ENCODE measurements at places on chromosomes 16 and 17.

DNA sequence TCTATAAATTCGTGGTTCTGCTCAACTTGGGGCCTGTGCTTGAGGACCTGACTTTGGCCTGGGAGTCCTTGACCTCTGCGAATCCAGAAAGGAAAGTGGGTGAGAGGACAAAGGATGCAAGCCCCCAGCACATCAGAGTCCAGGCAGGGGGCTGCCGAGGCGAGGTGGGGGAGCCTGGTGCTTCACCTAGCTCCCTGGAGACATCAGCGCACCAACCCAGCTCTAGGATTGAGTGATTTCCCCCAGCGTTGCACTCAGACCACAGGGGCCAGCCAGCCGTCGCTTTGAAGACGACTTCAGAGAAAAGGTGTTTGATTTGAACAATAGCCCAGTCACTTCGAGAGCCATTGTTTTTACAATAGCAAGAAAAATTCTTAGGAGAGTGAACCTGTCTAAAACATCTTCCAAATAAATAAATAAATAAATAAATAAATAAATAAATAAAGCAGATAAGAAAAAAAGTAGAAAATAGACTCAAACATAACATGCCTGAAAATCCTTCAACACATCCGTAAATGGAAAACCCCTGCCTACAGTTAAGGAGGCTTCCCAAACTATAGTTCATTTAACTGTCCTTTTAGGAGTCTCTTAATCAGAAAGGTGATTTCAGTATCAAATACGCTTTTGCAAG lies 180.9 kb downstream of the RBFOX3 start:
- DNase-seq: no peak

- DNase-seq: peak; percentile 51
These were observed 37.5 kb downstream of the ERCC4 start for GRCh38 chr16:13957197-13958078.

DNA sequence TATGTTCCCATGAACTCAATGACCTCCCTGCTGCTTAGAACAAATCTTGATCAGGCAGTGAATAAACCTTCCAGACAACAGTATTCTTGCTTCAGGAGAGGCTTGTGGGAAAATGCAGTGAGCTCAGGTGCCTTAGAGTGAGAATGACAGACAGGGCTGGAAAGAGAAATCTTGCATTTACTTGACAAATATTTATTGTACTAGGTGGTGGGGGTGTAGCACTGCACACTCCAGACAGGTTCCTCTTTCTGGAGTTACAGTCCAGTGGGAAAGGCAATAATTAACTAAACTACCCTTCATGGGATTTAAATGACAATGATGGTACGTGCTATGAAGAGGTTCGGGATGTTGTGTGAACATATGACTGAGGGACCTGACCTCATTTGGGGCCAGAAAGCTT lies 182.9 kb downstream of the SHISA9 start:
- DNase-seq: no peak

DNA sequence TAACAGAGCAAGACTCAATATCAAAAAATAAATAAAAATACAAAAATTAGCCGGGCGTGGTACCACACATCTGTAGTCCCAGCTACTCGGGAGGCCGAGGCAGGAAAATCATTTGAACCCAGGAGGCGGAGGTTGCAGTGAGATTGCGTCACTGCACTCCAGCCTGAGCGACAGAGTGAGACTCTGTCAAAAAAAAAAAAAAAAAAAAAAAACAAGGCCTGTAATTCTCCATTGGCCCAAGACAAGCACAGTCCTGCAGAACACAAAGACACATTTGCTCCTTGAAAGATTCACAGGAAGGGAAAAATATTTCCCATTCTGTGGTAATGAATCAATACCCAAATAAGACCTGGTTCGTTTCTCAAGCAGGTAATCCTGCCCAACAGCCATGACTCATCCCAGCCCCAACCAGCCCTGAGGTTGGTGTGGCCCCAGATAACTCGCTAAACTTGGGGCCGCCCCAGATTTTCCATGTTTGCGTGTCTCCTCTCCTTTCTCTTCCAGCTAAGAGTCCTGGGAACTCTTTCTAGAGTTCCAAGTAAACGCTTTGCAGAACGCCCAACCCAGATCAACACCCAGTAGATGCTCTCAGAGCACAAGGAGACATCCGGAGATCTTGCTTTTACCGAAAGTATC lies 40.3 kb upstream of the SNN start:
- no peak for DNase-seq

GRCh38 chr17:30832438-30833124 lies 815 bp downstream of the ATAD5 start:
- no peak for DNase-seq

DNA sequence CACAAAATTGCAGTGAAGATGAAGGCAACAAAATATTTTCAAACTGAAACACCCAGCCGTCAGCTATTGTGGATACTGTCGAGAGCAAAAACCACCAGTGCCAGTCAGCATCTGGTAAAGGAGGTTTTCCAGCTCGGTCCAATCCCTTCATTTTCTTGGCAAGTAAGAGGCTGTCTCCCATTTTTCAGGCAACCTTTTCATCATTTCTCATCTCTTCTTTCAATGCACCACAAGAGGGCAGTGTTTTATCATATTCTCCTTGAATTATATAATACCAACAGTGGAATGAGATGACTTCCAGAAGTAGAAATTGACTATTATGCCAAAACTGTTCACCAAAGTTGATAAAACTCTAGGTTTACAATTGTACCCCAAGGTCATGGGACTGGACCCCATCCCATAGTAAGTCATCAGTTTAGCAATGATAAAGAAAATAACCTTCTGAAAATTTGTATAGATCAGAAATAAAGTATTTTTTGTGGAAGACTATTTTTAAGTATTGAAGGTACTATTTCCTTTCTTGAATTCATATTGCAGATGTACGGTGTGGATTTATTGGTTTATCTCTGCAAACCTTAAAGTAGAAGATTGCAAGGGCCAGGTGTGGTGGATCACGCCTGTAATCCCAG lies 16.8 kb downstream of the NQO1 start:
- DNase-seq: no peak

DNA sequence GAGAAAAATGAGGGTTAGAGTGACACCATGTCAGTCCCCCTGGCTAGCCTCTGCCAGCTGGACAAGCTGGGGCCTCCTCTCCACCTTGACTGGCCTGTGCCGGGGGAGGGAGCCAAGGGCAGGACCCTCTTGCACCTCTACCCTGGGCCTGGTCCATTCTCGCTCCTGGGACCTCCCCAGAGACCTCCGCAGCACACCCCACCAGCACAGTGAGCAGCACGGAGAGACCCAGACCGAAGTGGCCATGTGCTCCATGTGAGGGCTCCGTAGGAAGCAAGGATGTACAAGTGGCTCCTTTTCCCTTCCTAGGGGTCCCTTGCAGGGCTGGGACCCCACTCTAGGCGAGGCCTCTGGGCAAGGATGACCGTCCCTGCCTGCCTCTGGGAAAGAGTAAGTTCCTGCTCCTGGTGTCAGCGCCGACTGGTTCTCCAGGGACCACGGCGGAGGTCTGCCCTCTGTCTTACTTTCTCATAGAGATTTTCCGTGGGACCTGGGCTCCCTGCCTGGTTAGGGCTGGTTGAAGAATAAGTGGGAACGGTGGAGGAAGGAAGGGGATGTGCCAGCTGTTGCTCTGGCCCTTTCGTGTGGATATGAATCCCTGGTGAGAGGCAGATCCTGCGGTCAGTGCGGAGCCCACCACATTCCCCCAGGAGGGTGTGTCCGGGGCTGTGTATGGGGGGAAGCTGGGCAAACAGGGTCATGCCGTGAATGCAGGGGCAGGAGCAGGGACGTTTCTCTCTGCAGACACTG lies 124.2 kb downstream of the METRNL start:
- DNase-seq: peak; percentile 15

DNA sequence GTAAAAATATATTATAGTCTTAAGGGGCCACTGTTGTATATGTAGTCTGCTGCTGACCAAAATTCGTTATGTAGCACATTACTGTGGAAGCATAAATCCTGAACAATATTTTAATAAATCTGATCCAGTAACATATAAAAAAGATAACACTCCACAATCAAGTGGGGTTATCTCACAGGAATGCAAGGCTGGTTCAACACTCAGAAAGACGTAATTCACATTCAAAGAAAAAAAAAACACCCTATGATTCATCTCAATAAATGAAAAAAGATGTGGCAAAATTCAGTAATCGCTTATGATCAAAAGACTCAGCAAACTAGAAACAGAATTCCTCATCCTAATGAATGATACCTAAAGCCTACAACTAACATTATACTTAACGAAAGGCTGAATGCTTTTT lies 47.8 kb downstream of the CREBBP start:
- no peak for DNase-seq

- DNase-seq: peak; percentile 65
These were observed at the start of gene PLD6 for GRCh38 chr17:17206124-17206912. Gene PLD6, minus strand, starts transcription at chr17:17206333. Its CDS starts 47 bp downstream, at chr17:17206286.

- no peak for DNase-seq
These were observed 81.9 kb downstream of the TUBD1 start for GRCh38 chr17:59810894-59811153.

DNA sequence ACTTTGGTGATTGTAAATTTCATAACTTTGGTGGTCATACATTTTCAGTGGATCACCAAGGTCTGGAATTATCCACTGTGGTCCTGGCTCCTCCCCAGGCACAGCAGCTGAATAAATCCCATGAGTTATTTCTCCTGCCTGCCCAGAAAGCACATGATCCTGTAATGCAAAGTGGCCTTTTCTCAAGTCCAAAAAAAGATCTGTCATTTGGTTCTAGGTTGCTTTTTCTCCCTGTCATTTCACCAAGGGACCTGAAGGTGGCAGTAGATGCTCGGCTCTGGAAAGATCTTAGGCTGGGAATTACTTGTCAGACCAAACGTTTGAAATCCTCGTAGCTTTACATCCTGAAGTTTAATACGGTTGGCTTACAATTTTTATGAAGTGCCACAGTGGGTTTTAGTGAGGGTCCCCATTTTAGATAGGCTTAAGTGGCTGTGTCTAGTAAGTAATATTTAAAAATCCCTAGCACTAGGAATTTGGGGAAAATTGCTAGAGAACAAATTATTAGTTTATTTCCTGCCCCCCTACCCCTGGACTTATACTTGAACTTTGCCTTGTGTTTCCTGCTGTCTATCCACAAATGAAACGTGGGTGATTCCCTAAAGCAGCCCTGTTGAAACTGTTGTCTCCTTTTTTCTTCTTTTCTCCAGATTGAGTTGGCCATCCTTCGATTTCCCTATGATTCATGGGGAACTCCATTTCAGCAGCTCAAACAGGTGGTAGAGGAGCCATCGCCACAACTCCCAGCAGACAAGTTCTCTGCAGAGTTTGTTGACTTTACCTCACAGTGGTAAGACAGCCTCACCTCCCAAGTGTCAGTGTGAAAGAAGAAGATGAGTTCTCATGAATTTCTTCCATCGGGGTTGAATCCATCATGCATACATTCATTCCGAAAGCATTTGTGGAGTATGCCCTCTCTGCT lies 111.7 kb downstream of the MAP2K6 start:
- peak; percentile 34 for DNase-seq

GRCh38 chr16:6019490-6019991 lies 921.9 kb upstream of the EEF2KMT start:
- no peak for DNase-seq

DNA sequence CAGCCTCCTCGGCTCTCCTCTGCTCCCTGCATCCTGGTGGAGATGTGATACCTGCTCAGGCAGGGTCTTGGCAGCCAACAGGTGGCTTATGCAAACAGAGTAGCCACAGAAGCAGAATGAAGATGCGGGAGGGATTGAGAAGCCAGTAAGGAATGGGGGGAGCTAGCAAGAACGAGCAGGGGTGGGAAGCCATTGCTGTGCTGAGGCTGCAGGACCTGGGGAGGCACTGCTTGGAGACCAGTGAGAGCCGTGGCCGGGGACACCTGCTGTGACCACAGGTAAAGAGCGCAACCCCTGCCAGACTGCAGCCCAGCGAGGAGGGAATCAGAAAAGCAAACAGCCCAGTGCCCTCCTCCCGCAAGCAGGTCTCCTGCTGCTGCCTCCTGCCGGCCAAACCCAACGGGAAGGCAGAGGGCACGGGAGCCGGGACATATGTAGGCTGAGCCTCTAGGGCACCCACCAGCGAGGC lies 14.7 kb downstream of the AIPL1 start:
- no peak for DNase-seq

DNA sequence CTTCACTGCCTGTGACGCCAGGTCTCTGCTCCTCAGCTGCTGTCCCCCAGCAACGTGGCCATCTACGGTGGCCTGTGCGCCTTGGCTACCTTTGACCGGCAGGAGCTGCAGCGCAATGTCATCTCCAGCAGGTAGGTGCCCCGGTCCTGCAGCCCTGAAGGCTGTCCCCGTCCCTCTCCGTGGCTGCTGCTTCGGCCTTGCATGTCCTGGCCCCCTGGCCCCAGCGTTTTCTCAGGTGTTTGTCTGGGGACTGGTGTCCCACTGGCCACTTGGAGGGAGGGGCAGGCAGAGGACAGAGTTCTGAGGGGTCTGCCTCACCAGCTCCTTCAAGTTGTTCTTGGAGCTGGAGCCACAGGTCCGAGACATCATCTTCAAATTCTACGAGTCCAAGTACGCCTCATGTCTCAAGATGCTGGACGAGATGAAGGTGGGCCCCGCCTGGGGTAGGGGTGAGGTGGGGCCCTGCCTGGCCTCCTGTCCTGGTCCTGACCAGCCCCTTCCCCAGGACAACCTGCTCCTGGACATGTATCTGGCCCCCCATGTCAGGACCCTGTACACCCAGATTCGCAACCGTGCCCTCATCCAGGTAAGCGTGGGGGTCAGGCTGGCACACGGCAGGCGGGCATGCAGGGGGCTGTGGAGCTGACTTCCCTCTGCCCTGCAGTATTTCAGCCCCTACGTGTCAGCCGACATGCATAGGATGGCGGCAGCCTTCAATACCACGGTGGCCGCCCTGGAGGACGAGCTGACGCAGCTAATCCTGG lies 4.4 kb downstream of the GPS1 start:
- DNase-seq: no peak

- DNase-seq: no peak
These were observed 91.7 kb downstream of the LITAF start for GRCh38 chr16:11495066-11495407.

DNA sequence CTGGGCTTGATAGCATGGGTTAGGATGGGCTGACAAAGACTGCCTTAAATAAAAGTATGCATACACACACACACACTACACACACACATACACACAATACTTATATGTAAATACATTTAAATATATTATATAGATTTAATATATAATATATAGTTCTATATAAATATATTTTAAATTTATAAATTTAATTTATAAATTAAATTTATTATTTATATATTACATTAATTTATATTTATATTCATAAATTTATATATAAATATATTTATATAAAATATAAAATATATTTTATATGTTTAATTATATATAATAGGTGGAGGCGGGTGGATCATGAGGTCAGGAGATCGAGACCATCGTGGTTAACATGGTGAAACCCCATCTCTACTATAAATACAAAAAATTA lies 83.2 kb downstream of the CDH13 start:
- no peak for DNase-seq

- no peak for DNase-seq
These were observed 631 bp downstream of the CDH3 start for GRCh38 chr16:68645494-68646388.

- peak; percentile 72 for DNase-seq
These were observed at the start of the genes ABI3 and GNGT2 for GRCh38 chr17:49210158-49211029. Gene ABI3, plus strand, starts transcription at chr17:49210707. Its CDS starts 18 bp downstream, at chr17:49210725. Gene GNGT2, minus strand, starts transcription at chr17:49210574. Its CDS starts 3,152 bp downstream, at chr17:49207422.

GRCh38 chr17:77888242-77889134 lies 70.0 kb upstream of the TNRC6C start:
- DNase-seq: no peak

All from heart right ventricle (tissue), 16 donors.